ENCODE measurements at places on chromosomes 6 and 20.

DNA sequence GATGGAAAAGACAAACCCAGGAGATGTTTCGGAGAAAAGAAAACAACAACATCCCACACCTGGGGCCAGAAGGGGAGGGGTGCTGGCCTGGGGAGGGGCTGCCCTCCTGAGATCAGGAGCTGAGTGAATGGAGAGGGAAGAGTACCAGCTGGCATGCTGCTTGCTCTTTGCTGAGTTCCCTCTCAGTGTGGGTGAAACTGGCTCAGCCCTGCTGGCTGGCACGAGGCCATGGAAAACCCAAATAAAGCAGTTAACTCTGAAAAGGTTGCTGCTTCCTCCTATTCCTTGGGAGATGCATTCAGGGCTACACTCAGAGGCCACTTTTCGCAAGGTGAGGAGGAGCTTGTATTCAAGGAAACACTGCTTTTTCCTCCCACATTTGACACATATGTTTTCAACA is 8.0 kb upstream of the KCNK16 start:
- no peak for DNase-seq

DNA sequence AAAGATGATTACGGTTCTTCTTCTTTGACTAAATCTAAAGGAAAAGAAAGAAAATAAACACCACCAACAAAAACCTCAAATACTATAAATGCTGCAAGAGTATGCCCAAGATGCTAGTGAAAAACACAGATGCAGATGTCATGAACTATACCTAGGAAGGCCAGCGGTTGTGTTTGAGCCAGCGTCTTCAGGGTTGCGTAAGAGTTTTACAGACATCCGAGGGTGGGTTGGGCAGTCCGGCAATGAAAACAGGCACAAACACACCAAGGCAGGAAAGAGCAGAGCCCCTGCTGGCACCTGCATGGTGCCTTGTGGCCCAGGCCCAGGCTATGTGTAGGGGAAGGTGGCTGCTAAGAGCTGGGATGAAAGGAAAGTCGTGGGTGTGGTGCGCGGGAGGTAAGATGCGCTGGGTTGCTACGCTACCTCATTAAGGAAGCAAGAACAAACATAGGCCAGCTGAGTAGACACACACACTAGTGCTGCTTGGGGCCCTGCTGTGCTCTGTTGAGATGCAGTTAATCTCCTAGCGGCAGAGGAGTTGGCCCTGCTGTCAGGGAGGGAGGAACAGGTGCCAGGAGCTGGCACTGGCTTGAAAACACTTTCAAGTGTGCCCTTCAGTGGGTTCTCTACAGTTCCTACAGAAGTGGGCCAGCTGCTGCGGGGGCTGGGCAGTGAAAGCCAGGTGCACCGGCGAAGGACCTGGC is 170.2 kb upstream of the PLN start:
- DNase-seq = peak; percentile 11

DNA sequence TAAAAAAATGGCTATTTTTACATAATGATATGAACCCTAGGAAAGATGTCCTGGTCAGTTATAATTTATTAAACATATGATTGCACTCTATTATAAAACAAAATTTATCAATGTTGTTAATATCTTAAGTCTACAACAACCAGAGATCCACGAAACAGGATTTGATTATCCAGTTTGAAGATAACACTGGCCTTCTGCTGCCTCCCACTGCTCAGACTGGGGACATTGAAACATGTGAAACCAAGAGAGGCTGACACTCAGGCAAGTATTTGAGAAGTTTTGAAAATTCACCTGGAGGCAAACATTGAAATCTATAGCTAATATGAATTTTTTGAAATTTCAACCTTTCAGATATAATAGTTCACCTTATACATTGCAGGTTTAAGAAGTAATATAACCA is 219.3 kb upstream of the HSF2 start:
- DNase-seq = no peak

DNA sequence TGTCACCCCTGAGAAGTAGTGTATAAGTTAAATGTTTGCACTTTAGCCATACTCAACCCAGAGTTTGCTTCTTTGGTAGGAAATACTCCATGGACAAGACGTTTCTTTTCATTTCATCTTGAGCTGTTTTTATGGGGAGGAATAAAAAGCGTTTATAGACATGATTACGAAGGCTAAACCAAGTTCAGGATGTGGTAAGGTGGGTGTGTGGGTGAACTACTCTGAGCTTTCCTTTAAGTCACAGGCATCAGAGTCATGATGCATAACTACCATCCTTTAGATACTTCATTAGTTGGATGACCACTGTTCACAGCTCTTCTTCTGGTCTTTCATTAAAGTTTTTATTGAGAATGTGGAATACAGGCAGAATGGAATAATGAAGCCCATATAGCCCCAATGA is 48.9 kb downstream of the EBF4 start:
- no peak for DNase-seq

DNA sequence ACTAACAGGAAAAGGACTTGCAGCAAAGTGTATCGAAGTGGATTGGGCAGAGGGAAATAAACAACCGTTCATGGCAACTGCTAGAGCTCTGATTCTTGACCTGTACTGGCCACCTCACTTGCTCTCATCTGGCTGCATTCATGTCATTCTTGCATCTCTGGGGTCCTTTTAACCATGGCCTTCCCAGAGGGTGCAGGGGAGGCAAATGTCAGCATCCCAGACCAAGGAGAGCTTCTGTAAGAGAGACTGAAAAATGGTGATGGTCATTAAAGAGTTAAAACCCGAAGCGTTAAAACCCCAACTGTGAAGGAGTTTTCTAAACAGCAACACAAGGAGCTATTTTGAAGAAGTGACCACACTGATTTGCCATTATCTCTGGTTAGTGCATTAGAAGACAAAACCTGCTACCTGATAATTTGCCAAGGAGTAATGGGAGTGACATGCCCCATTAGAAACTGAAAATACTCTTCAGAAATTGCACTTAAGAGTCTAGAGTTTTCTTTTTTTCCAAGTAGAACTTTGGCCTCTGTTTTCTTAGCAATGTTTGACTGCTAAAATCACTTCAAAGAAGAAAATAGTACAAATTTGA is 62.4 kb downstream of the APCDD1L start:
- DNase-seq = no peak

- DNase-seq = no peak
Observed at GRCh38 chr6:132219901-132220300, 181.4 kb downstream of the MOXD1 start.

DNA sequence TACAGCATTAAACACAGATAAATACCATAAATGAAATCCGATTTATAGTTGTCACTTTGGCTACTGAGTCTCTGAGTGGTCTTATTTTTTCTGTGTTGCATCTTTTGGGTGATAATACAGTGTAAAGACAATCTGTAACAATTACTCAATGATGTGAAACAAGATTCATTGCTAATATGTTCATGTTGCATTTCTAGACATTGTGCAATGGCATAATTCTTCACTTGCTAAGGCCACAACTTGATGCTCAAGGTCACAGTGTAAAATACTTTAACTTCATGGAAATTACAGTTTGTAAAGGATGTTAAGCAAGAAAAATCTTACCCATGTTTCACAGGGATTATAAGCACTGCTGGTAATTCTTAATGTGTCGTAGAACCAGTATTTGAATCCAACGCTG is 74.9 kb upstream of the SMLR1 start:
- DNase-seq = no peak

- no peak for DNase-seq
Observed at GRCh38 chr6:119961450-119961849, 611.9 kb upstream of the MAN1A1 start.

GRCh38 chr6:41372832-41373626 is 37.6 kb downstream of the NCR2 start:
- DNase-seq = peak; percentile 20

DNA sequence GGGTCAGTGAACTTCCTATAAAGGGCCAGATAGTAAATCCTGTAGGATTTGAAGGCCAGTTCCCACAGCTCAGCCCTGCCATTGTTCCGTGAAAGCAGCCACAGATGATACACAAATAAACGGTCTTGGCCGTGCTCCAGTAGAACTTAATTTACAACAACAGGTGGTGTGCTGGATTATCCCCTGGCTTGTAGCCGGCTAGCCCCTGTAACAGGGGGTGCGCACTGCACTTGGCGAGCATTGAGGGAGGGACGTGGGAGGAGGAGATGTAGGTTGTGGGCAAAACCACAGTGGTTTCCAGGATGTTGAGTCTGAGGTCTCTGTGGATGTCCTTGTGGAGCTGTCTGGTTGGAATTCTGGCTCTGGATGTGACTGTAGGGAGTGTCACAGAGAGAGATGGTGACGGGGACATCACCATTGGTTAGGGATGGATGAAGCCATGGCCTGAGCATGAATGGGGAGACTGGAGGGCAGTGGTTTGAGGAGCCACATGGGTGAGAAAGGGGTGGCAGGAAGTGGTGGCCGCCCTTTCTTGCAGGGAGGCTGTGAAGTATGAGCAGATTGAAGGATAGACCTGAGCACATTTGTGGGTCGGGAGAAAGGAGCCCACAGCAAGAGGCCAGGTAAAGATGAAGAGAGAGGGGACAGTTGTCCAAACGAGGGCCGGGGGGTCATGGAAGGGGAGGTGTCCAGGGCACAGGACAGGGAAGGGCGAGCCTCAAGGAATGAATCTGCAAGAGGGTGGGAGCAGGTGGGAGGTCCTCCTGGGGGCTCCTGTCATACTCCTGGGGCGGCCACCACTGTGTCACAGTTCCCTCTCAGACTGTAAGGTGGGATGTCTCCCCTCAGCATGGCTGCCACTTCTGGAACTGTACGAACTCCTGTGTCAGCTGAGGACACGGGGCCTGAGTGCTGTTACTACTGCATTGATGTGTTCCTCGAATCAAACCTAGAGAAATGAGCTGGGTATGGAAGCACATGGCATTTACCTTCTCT is 53.6 kb downstream of the CDH26 start:
- DNase-seq = no peak

- DNase-seq = peak; percentile 80
Observed at GRCh38 chr6:56359201-56359899, 112.0 kb upstream of the COL21A1 start.

DNA sequence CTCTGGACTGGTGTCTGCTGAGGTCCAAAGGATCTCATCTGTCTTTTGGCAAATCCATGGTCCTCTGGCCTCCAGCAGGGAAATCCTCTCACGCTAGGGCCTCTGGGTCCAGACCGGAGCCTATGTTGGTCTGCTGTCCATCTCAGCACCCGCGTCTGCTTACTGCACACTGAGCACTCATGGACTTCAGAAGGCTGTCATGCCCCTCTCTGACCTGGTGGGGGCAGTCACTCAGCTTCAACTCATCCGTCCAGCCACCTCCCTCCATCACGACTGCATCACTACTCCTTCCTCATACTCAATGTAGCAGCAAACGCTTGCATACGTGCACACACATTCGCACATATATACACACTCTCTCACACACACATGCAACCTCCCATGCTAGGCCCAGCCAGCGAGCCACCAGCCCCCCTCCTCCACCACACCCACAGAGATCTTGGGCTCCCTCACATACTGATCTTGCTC is 33.3 kb downstream of the GABRR2 start:
- DNase-seq = no peak

DNA sequence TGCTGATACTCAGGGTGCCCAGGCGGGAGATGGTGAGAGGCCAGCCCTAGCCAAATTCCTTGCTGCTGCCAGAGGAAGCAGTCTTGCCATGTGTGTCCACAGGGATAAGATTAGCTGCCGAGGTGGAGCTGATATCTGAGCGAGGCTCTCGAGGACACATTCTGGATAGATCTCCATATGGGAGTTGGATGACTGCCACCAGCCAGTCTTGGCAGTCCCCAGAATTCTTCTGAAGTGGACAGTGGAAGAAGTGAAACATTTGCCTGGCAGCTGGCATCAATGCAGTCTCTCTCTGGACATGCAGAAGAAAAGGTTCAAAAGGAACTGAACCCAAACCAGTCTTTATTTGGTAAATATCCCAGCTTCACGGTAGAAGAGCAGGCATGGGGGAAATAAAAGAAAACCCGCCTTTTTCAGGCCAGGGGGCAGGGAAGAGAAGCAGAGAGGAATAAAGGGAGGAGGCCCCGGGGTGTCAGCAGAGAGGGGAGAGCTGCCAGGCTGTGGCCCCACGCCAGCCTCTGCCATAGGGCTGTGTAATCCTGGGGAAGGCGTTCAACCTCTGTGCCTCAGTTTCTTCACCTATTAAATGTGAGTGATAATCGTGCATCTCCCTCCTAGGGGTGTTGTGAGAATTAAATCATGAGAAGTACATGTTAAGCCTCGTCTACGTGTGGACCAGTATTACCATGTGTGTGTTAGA is 3.7 kb upstream of the FUCA2 start:
- DNase-seq = no peak

GRCh38 chr6:5726976-5727718 is 279.6 kb downstream of the NRN1 start:
- DNase-seq = no peak

DNA sequence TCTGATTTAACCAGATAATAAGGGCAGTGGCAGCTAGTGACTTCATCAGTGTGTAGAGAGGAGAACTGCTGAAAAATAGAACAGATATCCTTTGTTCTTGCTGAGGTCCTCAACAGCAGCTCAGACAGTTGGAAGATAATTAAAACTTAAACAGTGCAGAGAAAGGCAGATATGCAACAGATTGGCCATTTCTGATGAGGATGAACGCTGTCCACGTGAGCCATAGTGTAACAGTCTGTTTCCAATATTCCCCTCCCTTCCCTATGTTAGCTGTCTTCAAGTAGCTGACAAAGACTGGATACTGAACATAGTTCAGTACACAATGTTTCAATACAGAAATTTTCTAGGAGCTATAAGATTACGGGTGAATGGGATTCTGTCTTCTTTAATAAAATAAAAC is 291.4 kb downstream of the BTBD9 start:
- DNase-seq = no peak

DNA sequence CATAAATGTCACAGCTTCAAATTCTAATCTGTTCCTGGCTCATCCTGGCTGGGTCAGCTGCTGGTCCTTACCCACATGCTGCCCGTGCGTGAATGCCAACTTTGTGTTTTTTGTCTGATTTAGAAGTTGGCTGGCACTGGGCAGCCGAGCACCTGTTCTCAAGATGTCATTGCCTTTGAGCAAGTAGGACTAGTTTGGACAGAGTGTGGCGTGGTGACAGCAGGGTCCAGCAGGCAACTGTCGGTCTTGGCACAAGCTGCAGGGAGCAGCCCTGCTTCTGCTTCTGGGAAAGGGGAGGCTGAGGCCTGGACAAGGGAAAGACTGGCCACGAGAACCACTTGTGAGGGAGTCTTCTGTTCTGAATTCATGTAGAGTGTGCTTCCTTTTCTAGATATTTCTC is 26.4 kb upstream of the ADRM1 start:
- DNase-seq = no peak

- no peak for DNase-seq
Observed at GRCh38 chr20:1190847-1191246, 6.1 kb upstream of the TMEM74B start.

DNA sequence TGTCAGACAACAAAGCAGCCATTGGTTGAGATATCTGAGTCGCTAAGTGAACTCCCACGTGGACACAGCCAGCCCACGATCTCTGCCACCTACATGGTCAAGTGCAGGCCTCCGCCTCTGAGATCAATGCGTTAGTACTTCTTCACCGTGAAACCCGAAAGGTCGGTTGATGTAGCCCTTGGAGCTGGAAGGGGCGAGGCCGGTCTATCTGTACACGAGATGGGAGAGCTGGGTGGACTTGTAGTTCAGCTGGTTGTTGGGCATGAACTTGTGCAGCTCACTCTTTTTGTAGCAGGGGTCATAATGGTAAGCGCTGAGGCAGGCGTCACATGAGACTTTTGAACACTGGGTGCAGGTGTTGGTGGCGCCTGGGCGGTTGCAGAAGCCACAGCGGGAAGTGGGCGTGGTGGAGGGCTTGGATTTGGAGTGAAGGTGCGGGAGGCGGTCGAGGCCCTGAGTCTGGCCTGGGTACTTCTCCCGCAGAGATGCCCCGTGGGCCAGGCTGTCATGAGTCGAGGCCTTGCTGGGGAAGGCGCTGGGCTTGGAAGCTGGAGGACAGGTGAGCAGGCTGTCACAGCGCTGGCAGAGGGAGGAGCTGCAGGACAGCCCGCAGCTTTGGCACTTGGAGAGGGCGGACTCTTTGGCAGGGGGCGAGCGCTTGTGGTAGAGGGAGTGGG is 9.8 kb downstream of the SPATA2 start:
- no peak for DNase-seq

Measured in left kidney (tissue), 8 donors.